ENCODE measurements at places on chromosomes 3 and 15.

GRCh38 chr3:17931131-17931530 is 188.7 kb upstream of the TBC1D5 start:
- DNase-seq, result no peak

DNA sequence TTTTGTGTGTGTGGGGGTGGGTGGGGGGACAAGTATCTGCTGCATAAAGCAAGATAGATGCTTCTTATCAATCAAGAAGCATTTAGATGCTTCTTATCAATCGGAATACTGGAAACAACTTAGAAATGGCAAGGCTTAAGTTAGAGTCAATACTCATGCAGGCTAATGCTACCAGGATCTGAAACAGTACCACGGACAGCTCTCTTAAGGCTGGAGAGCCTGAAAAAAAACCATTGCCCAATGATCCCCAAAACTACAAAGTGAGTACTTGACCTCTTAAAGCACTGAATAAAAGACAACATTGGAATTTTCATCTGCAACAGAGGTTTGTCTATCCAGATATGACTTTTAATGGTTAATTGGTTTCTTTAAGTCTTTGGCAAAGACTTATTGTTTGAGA is 262.3 kb downstream of the GAP43 start:
- DNase-seq, result no peak

- DNase-seq, result no peak
Observed at GRCh38 chr15:68706256-68706655, 114.4 kb downstream of the ANP32A start.

GRCh38 chr3:138938056-138938876 is 8.7 kb downstream of the FOXL2 start:
- no peak for DNase-seq

- no peak for DNase-seq
Observed at GRCh38 chr3:40655551-40655950, 130.8 kb downstream of the ZNF621 start.

GRCh38 chr15:63490345-63491034 is 13.9 kb upstream of the USP3 start:
- no peak for DNase-seq

GRCh38 chr15:56174649-56175048 is 69.0 kb downstream of the RFX7 start:
- DNase-seq, result no peak

GRCh38 chr15:45776772-45777171 is 141.9 kb downstream of the SQOR start:
- no peak for DNase-seq

DNA sequence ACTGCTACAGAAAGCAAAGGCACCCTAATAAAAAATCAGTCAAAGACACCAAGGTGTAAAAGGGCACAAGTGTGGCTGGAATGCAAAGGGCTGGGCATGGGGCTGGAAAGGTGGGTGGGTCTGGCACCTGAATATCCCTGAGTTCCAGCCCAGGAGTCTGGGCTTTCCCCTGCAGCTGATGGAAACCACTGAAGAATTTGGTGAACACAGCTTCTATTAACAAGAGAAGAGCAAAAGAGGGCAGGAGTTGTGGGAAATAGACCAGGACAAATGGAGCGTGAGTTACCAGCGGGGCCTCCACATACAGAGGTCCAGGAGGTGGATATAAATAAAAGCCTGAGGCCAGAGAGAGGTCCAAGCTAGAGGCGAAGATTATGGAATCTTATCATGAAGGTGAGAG is 45.1 kb upstream of the TPM1 start:
- DNase-seq, result no peak

- no peak for DNase-seq
Observed at GRCh38 chr3:60622349-60622748, 628.9 kb downstream of the FHIT start.

GRCh38 chr15:99250001-99250400 is 620 bp upstream of the TTC23 start:
- DNase-seq, result no peak

- DNase-seq, result no peak
Observed at GRCh38 chr15:88710027-88710715, 71.4 kb downstream of the ISG20 start.

GRCh38 chr15:77538793-77539497 is 93.8 kb downstream of the LINGO1 start:
- DNase-seq, result no peak

Measured in mesothelial cell of epicardium (in vitro differentiated cells).